ENCODE measurements at places on chromosomes 1 and 21.

- DNase-seq: no peak
Measured at GRCh38 chr1:13675151-13675651, 24.8 kb upstream of the PRDM2 start.

DNA sequence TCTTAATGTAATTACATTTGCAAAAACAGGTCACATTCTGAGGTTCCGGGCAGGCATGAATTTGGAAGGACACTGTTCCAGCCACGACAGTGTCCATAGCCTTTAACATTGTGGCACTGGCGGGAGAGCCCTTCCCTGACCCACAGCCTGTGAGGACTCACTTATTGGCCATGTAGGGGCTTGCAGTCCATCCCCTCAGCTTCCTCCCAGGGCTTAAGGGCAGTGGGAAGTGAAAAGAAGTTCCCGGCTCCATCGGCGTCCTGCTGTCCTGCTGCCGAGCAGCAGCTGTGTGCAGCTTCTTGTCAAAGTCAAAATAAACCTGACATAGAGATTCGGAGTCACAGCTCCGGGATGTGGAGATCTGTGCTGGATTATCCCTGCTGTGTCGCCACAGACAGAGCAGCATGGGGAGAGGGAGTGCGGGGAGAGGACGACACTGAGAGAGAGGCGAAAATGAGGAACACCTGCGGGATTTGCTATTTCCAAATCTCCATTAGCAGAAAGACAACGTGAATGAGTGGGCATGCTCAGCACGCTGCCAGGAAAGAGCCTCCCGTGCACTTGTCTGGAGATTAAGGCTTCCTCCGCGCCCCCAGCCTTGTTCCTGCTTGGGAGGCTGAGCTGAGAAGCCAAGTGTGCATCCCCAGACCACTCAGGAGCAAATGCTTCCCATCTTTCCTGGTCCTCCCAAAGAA is 260.3 kb downstream of the ASTN1 start:
- no peak for DNase-seq

DNA sequence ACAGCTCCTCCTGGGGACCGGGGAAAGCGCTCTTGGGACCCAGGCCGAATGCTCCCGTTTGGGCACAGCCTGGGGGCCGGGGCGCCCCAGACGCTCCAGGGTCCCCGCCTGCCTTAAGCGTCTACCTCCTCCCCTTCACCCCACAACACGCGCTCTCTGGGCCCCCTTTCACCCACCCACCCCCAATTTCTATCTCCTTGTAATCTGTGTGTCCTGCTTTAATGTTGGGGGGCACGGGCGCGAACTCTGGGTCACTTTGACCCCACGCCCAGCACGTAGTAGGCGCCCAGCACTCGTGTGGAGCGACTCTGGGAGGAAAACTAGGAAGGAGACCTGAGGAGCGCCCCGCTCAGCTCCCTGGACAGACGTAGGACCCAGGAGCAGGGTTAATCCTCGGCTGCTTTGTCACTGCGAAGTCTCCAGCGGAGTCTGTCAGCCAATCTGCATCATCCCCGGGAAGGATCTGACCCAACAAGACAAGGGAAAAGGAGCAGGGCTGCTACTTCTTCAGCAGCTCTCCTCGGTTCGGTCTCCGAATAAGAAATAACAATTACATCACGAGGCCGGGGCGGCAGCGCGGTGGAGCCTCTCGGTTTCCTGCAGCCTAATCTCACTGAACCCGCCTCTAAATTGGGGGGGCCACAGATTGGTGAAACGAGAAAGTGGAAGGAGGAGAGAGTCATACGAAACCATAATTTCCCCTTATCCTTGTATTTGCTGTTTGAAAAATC is 757 bp upstream of the NRIP1 start:
- peak; percentile 86 for DNase-seq

DNA sequence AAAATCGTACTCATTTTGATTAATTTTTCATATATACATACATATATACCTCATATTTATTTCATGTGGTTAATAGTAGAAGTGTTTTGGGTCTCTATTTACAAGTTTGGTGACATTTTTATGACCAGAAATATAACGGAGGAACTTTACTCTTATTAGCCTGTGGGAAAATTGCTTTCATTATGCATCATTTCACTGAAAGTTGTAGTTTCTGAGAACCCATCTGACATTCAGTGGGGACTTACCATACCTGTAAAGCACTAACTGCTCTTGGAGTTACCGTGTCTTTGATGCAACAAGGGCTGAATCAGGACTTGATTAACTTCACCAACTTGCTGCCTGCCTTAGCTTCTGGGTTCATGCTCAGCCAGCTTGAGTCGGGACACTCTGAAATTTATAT is 49.9 kb upstream of the ITPKB start:
- DNase-seq: no peak

- DNase-seq: no peak
Measured at GRCh38 chr1:44020464-44020863, 10.8 kb downstream of the SLC6A9 start.

DNA sequence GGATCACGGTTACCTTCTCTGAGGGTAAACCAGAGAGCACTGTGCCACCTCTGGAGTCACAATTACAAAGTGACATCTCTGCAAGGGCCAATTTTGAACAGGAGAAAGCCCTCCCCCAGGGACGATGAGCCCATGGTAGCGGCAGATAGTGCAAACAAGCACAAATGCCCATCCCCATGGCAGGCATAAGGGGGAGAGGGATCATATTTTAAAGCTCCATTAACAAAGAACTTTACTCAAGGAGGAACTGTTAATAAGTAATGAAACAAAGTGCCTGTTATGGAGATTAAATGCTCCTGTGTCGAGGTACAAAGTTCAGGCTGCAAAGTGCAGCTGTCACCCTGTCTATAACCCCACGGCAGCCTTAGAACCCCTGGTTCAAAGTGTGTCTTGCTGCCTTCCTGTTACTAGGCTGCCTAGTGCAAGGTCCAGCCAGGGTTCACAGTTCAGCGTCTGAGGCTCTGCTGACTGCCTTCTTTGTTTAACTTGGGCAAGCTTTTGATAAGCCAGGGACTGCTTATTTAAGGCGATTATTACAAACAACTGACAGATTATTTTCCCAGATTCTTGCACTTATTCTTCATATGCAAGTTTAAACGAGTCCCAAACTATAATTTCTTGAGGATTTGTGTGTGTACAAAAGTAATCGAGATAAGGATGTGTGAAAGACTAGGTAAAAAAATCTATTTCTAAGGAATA is 75.7 kb upstream of the NRIP1 start:
- no peak for DNase-seq

DNA sequence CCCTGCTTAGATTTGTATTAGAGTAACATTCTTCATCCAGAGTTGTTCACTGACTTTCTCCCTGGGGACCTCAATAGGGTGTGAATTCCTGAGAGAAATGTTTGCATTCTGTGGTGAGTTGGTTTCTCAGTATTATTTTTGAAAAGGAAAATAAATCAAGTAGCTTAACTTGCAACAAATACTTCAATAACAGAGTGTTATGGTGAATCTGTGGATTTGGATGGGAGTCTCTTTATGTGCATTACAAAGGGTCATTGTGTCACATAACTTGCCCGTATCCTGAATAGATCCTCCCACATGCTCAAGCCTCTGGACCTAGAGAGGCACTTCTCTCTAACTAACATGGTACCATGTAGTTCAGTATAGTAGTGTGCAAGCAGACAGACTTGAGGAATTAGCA is 68.4 kb upstream of the IPO9 start:
- peak; percentile 50 for DNase-seq

- DNase-seq: no peak
Measured at GRCh38 chr1:111952125-111952657, 37.3 kb downstream of the KCND3 start.
